ENCODE measurements at places on chromosomes 12 and 14.

DNA sequence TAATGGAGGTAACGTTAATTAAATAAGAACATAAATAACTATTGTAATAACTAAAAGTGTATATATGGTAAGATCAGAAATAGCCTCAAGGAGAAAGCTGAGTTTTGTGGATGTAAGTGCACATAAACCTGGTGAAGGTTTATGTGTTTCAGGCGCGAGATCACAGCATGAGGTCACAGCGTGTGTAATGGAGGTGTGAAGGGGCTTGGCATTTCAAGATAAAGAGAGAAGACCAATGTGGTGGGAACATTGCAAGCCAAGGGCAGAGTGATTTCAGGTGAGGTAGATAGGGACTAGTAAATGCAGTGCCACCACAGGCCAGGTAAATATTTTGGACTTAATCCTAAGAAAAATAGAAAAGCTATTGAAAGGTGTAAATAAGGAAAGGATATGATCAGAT lies 21.7 kb upstream of the KICS2 start:
- DNase-seq = no peak

- no peak for DNase-seq
These were observed 281.0 kb upstream of the RGS6 start for GRCh38 chr14:71651228-71651627.

DNA sequence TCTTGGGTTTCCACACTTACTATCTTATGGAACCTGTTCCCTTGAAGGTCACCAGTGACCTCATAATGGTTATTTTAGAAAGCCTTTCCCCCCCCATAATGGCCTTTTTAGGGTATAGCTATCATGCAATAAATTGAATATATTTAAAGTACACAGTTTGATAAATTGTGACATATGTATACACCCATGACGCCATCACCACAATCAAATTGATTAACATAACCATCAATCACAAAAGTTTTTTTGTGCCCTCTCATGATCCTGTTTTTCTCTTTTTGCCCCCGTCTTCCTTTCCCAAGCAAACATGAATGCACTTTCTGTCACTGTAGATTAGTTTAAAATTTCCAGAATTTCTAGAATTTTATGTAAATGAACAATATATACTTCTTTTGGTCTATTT lies 28.7 kb upstream of the OR4E1 start:
- DNase-seq = no peak

GRCh38 chr14:53093206-53093605 lies 59.9 kb downstream of the DDHD1 start:
- no peak for DNase-seq

DNA sequence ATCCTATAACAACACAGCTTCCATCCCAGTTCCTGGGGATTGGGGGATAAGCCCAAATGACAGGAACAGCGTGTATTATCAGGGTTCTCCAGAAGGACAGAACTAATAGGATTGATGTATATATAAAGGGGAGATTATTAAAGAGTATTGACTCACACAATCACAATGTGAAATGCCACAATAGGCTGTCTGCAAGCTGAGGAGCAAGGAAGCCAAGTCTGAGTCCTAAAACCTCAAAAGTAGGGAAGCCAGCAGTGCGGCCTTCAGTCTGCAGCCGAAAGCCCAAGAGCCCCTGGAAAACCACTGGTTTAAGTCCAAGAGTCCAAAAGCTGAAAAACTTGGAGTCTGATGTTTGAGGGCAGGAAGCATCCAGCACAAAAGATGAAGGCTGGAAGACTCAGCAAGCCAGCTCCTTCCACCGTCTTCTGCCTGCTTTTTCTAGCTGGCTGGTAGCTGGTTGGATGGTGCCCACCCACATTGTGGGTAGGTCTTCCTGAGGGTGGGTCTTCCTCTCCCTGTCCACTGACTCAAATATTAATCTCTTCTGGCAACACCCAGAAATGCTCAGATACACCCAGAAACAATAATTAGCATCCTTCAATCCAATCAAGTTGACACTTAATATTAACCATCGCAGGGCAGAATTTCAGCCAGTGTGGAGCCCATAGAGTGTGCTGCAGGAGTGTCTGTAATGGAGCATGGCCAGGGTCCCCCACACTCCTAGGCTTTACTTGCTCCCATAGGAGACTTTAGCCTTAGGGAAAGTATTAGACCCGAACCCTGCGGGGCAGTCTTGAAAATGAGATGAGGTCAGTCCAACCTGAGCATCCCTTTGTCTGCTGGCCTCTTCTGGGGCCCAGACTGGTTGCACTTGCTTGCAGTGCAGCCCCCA lies 111.1 kb downstream of the SINHCAF start:
- no peak for DNase-seq

DNA sequence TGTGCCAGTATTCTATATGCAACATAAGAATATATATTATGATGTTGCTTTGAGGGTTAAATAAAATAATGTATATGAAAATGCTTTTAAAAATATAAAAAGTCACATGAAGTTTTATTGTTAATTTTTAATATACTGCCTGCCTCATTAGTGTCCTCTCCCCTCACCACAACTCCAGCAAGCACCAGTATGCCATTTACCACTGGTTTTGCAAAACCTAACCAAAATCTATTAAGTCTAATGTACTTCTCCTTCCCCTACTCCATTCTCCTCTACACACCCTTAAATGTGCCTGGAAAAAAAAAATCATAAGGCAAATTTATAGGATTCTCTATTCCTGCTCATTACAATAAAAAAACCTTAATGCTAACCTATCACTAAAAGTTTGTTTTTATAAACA lies 24.0 kb upstream of the GNG2 start:
- DNase-seq = no peak

GRCh38 chr14:64604001-64604400 lies 54.2 kb downstream of the PPP1R36 start:
- no peak for DNase-seq
